Left colon (tissue), 2 donors: ENCODE measurements at places on chromosomes 5 and 9. TPM values are rescaled to one million over a fixed set of nuclear protein-coding genes. Genes with fewer than 3 reads are reported as not detected.

GRCh38 chr5:135153661-135154060, 119.6 kb upstream of the PITX1 start:
- DNase-seq, result no peak

PCDHGC5 gene
- total RNA-seq, result 0.76 TPM

PHF24 gene
- total RNA-seq, result 0.22 TPM

FAM153A gene
- not detected for total RNA-seq

DNA sequence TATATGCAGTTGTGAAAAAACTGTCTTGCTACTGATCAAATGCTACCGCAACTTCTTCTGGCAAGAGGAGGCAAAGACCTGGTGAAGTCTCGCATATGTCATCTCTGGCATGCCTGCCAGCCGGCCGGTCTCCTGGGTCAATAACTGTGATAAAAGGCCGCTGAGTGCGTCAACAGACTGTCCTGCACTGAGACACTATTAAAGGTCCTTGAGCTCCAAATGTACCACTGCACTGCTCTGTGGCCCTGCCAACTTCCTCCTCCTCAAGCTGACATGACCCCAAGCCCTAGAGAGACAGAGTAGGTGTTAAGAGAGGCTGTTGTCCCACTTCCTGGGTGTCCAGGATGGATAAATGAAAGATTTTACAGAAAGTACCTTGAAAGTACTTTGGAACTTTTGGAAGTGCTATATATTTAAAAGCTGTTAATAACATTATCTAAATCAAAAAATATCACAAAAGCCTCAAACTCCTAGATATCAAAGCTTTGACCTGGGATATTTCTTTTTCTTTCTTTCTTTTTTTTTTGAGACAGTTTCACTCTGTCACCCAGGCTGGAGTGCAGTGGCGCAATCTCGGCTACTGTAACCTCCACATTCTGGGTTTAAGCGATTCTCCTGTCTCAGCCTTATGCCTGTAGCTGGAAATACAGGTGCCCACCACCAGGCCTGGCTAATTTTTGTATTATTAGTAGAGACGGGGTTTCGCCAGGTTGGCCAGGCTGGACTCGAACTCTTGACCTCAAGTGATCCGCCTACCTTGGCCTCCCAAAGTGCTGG, 31.5 kb downstream of the RAPGEF1 start:
- peak; percentile 61 for DNase-seq

- no peak for DNase-seq
These were observed 161.9 kb downstream of the ALDH1A1 start for GRCh38 chr9:72790989-72791388.

DNA sequence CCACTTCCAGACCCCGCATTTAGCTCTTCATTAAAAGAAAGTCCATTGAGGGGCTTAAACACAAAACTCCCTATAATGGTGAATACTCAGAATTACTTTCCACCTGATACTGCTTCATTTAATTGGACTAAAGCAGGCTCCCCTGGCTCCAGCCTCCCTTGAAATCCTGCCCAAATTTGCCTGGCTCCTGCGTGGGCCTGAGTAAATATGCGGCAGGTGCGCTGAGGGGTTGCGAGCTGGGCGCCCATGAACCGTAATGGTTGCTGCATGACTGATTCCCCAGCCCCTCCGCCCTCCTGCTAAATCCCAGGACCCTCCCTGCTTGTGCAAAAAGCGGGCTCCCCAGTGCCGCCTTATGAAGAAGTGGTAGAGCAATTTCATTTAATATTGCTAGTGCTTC, 639.7 kb downstream of the BNC2 start:
- DNase-seq, result no peak

SPINK14 gene
- not detected for total RNA-seq

- no peak for DNase-seq
These were observed 482.7 kb upstream of the CD180 start for GRCh38 chr5:67679184-67679841.

NOXA1 gene
- 33.3 TPM for total RNA-seq

DNA sequence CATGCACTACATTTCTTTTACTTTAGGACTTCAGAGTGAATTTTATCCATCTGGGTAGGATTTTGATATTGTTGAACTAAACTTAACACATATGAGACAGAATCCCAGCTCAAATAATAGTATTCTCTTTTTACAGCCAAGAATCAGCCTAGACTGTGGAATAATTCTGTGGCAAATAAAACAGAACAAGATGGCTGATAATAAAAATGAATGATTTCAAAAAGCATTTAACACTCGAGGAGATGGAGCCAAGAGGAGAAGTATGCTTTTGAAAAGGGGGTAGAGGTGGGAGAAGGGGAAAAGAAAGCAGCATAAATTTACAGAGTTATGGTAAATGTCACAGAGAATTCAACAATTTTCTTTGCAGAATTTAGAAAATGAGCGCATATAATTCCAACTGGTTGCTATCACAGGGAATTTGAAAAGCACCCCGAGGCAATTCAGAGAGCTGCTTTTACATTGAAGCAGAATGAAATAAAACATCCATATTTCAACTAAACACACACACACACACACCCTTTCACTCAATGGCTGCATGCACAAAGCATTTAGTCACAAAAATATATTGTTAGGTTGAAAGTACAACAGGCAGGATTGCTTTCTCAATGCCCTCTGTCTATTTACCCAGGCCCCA, 60.2 kb upstream of the DMAC1 start:
- no peak for DNase-seq

CDKN2A gene
- total RNA-seq, result 0.34 TPM

GRCh38 chr5:13107537-13107936, 837.0 kb downstream of the DNAH5 start:
- DNase-seq, result no peak

- DNase-seq, result no peak
These were observed 72.5 kb downstream of the ACER2 start for GRCh38 chr9:19481121-19481870.

RMRP gene
- total RNA-seq, result 19,198 TPM

RNF208 gene
- 9.7 TPM for total RNA-seq

- no peak for DNase-seq
These were observed 599.9 kb downstream of the CSNK1G3 start for GRCh38 chr5:124111886-124112285.

STXBP1 gene
- total RNA-seq, result 15.0 TPM

DNA sequence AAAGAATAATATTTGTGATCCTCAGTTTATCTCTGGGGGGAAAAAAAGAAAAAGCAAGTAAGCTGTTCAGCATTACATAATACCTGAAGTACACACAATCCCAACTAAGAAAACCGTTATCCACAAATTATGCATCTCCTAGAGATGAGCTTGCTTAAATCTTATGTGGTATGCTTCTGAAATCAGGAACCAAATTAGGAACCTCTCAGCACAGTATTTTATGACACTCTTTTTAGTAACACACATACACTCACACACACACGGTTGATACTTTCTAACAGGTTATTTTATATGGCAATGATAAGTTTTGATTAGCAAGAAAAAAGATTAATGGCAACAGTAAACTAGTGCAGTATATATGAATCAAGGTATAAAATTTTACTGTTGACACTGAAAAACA, 1.2 kb upstream of the ZNF510 start:
- DNase-seq, result no peak

DNA sequence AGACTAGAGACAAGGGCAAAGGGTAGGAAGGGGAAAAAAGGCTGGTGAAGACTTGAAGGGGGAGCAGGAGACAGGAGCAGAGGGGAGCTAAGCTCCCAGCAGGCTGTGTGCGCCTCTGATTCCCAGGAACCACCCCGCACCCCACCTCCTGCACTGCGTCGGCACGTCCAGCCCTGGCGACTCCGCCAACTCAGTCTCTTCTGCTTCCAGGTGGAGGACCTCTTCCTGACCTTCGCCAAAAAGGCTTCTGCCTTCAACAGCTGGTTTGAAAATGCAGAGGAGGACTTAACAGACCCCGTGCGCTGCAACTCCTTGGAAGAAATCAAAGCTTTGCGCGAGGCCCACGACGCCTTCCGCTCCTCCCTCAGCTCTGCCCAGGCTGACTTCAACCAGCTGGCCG, 30.5 kb downstream of the DYNC2I2 start:
- no peak for DNase-seq

DNA sequence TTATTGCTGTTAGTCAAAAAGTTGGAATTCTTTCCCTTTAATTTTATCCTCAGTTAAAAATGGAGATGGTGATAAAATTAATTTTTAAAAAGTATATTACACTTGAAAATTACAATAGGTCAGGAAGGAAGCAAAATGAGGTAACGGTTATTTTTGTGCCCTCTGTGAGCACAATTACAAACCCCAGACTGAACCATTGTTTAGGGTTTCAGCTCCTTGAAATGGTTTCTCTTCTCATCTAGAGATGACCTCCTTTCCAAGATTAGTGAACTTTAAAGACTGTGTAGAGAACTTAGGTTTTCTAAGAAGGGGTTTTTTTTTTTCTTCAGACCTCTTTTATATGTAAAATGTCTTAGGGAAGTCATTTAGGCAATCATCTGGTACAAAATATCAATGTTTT, 126.2 kb upstream of the CHD1 start:
- DNase-seq, result no peak

DNA sequence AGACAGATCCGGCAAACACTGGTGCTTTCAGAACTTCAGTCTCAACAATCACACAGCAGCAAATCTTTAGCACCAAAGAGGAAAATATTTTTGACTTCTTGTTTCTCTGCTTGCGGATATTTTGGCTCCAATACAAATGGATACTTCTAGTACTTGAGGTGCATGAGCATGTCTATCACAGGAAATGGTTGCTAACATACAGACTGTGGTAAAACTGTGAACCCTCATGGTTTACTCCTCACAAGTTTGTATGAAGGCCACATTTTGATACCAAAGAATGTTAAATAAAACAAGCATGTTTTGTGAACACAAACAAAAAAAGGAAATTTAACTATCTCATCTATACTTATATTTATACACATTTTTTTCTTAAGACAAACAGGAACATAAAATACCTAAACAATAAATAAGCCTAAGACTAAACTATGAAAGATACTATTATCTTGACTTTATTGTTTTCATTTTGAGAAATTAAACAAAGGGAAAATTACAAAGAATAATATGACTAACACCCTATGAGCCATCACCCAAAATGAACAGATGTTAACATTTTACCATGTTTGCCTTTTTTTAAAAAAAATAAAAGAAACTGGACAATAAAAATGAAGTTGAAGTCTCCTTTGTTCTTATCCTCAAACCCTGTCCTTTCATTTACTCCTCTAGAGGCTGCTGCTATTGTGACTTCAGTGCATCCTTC, 135.0 kb upstream of the LHFPL2 start:
- DNase-seq, result no peak

DNA sequence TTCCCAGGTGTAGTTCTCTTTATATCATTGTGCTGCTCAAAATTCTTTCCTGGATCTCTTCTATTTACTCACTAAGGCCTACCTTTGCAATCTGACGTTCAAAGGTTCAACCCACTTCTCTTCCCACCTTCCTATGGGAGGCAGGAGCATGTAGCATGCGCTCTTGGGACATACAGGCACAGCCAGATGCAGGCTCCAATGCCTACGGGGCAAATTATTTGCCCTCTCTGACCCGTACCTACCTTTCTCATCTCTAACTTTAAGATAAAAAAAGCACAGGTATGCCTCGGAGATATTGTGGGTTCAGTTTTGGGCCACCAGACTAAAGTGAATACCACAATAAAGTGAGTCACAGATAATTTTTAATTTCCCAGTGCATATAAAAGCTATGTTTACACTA, 460.5 kb downstream of the CCDC171 start:
- no peak for DNase-seq
